Activated T-cell treated with anti-CD3 and anti-CD28 coated beads for 4 hours (primary cell): ENCODE measurements at places on chromosomes 5 and 9.

DNA sequence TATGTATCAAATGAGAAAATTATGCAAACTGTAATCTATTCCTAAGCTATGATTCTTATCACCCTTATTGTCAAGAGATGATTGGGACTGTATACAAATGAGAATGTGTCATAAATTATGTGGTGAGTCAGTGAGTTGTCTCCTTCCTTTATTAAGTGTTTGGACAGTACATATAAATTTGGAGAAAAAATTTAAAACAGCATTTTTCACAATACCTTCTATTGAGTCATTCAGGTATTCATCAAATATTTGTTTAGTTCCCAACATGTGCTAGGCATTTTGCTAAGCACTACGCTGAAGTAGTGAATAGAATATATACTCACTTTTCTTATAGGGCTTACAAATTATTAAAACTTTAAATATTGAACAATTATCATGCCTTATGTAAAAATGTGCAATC lies 36.3 kb upstream of the PTPRD start:
- DNase-seq = no peak

DNA sequence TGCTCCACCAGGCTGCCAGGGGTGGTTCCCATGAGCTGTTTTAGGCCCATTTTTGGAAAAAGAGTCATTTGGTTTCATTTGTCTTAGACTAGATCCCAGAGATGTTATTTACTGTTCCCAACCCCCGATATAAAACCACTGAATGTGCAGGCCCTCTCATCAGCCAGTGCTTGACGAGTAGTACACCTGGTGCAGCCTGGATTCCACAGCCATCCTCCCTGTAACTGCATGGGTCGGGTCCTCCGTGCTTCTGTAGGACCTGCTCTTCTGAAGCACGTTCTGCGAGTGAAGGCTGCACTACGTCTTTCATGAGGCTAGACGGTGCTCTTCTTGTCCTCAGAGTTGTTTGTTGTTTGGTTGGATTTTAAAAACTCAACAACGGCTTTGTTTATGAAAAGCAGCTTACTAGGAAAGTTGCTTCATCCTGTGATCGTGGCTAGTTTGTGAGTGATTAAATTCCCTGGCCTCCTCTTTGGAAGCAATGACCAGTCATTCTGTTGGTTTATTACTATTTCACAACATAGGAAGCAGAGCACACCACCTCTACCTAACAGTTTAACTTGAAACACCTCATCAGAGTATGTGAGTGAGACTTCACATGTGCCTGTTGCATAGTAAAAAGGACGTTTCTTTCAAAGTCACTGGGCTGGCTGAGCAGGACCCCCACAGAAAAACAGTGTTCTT lies 135.2 kb downstream of the AOPEP start:
- DNase-seq = no peak

- no peak for DNase-seq
Measured at GRCh38 chr9:130766021-130766926, 68.8 kb upstream of the ABL1 start.

GRCh38 chr5:14526493-14526892 lies 55.1 kb upstream of the OTULINL start:
- no peak for DNase-seq

- DNase-seq = no peak
Measured at GRCh38 chr5:7245121-7245651, 150.8 kb upstream of the ADCY2 start.

DNA sequence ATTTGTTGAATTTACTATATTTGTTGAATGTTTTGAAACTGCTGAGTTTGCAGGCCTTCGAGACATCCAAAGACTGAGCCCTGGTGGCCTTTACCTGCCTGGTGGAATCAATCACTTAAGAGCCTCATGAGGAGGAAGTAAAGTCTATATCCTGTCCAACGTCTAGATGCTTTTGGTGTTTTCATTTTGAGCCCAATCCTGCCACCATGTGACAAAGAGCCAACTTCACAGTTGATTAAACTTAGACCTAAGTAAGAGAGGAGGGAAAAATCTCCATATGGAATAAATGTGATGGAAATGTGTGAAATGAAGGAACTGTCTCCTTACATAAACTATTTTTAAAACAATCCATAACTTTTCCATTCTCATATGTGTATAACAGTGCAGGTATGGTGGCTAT lies 220.1 kb downstream of the PRR16 start:
- no peak for DNase-seq

GRCh38 chr5:180428598-180428997 lies 65.6 kb upstream of the CNOT6 start:
- no peak for DNase-seq

GRCh38 chr9:122332083-122332482 lies 38.7 kb upstream of the PTGS1 start:
- DNase-seq = no peak

DNA sequence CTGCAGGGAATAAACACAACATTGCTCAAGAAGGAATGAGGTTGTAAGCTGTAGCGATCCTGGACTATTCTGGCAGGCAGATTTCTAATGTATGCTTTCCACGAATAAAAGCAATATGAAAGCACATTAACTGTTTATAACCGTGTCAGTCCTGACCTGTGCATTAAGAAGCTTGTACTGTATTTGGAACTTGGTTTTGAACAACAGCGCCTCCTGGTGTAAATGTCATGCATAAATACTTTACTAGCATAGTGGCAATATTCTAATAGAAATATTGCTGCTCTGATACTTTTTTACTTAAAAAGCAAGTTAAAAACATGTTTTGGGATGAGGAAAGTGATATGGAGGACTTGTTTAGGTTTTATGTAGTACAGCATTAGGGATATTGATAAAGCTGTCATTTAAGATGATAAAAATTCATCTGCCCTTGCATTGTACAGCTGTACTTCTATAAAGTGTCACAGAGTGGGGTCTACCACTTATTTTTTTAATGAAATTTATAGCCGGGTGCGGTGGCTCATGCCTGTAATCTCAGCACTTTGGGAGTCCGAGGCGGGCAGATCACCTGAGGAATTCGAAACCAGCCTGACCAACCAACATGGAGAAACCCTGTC lies 70.7 kb upstream of the GNE start:
- peak; percentile 42 for DNase-seq

- DNase-seq = no peak
Measured at GRCh38 chr5:160450164-160450932, 28.7 kb downstream of the PTTG1 start.
